Stimulated activated CD8-positive, alpha-beta memory T cell treated with anti-CD3 and anti-CD28 coated beads, Interleukin-4, amount 100 ng/mL, for 24 hours (primary cell): ENCODE measurements at places on chromosomes 2 and 18.

GRCh38 chr18:23143815-23144261 lies 8.6 kb downstream of the CABLES1 start:
- DNase-seq = no peak

DNA sequence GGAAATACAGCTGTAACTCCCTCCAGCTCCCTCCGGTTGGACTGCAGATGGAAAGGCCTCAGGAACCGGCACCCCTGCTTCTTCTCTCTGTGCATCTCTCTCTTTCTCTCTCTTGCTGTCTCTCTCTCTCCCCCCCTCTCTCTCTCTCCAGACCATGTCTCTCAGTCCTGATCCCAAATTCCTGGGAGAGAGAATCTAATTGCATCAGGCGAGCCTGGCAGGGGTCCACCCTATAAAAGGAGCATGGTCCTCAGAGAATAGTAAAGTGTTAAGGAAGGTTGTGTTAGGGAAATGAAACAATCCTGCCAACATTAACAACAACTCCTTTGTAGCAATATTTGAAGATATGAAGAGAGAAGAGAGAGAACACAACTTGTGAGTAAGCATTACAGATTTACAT lies 36.7 kb downstream of the VIT start:
- DNase-seq = no peak

GRCh38 chr2:73444202-73444601 lies 58.6 kb downstream of the ALMS1 start:
- no peak for DNase-seq

- DNase-seq = no peak
Measured at GRCh38 chr2:102129951-102130646, 12.4 kb upstream of the IL1R1 start.

DNA sequence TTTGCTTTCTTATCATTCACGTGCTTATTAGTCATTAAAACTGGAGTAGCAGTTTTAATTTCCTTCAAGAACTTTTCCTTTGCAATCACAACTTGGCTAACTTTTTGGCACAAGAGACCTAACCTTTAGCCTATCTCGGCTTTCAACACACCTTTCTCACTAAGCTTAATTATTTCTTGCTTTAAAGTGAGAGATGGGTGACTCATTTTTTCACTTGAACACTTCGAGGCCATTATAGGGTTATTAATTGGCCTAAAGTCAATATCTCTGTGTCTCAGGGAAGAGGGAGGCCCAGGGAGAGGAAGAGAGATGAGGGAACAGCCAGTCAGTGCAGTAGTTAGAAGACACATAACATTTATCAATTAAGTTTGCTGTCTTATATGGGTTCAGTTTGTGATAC lies 289.8 kb downstream of the RBM43 start:
- DNase-seq = no peak

- DNase-seq = no peak
Measured at GRCh38 chr2:38440655-38441054, 63.6 kb upstream of the ATL2 start.

GRCh38 chr2:216956820-216957493 lies 97.1 kb upstream of the TNP1 start:
- DNase-seq = no peak

DNA sequence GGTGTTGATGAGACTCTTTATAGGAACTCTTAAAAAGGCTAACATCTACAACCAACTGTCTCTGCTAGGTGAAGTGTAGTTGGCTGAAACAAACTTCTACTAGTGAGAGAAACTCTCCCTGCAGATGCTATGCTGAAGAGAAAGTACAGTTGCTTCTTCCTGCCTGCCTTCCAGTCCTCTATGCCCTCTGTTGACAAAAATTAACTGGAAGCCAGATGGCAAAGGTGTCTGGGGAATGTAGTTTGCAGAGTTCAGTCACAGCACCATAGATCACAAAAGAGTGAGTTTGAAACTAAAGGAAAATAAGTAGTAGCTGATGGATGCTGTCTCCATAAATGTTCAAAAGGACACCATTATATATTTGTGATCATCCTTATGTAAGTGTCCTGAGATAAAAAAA lies 958.8 kb upstream of the NRXN1 start:
- no peak for DNase-seq

- DNase-seq = no peak
Measured at GRCh38 chr2:229313591-229313990, 42.5 kb upstream of the PID1 start.

DNA sequence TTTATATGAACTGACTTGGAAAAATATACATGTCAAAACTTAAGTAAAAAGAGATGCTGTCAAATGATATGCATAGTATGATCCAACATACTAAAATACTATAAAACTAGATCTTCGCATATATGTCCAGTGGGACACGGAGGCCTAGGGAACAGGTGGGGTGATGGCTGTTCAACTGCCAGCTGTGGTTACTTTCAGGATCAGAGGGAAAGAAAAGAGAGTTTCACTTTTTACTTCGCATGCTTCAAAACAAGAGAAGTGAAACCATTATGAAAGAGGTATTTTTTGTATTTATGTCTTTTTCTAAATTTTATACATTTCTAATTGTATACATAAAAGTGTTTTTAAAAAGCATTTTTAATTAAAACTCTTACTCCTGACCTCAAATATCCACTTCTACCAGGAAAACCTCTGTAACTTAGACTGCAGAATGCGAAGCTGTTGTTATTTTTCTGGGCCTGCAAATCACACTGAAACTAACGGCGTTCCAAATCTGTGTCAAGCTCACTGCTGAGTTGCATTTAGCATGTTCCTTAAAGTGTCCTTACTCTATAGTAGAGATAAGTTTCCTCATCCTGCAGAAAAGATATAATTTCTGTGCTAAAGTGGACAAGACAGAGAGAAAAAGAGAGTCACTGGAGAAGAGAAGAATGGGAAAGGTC lies 97.8 kb upstream of the SLC35G4 start:
- DNase-seq = no peak

DNA sequence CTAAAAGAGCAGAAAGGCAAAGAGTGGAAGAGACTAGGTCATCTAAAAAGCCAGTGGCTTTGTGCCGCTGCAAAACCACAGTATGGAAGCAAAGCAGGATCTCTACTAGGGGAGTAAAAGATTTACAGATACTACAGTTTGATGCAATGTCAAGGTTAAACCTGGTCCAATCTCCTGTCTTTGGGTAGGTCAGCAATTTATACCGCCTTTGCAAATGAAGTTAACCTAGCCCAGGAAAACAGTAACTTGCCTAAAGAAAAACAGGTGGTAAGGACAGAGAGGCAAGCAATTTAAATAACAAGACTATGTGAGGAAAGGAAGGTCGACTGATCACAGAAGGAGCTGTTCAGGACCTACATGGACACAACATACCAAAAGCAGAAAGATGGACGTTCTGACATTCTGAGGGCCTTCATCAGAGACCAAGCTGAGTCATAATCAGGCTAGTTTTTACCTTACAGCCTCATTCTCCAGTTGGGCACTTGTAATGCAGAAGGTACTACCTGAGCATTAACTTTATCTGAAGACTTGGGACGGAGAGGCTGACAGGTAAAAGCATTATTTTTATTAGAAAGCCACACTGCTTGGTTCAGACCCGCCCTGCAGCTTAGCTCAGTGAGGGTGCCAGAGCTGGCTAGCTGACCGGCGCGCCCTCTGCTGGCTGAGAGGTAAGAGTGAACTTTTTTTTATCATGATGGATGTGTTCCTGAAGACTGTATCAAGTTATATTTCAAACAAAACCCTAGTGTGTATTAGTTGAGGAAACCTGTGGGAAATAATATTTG lies 15.9 kb downstream of the CDKL4 start:
- peak; percentile 68 for DNase-seq

DNA sequence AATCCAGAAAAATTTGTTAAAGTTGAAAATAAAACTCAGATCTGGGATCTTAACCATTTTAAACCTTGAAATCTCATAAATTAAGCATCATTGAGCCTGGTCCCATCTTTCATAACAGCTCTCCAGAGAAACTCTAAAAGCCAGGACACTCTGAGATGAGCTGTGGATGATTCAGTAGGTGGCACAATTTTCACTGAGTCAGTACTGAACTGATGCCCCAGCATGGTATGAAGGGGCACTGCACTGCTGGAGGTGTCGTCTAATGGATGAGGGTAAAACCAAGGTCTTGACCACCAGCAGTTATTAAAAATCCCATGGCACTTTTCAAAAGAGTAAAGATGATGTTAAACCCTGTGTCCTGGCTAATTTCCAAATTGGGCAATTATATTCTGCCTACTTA lies 170.6 kb downstream of the FIGN start:
- no peak for DNase-seq

- DNase-seq = no peak
Measured at GRCh38 chr2:210816769-210817168, 260.4 kb downstream of the CPS1 start.
